ENCODE measurements at places on chromosomes 7 and 10. TPM values are rescaled to one million over a fixed set of nuclear protein-coding genes. Genes with fewer than 3 reads are reported as not detected.
A peak's percentile ranks its signal among the peaks of the same experiment; 100 is the strongest.

DNA sequence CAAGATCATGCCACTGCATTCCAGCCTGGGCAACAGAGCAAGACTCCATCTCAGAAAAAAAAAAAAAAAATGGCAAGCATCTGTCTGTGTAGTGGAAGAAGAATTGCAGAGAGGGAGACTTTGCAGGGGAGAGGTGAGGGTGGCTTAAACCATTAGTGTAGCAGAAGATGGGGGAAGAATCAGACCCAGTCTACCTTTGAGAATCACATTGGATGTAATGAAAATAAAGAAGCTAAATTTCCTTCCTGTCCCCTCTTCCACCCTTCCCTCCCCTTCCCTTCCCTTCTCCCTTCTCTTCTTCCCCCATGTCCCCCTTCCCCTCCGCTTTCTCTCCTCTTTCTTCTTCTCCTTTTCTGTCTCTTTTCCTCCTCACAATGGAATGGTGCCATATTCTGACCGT, 180.8 kb upstream of the SVIL start:
- peaks cover 8% of the 10 kb centered on the region for H3K27me3 ChIP-seq
- no peak overlapping the region for H3K27ac ChIP-seq
- no peak for DNase-seq

DNA sequence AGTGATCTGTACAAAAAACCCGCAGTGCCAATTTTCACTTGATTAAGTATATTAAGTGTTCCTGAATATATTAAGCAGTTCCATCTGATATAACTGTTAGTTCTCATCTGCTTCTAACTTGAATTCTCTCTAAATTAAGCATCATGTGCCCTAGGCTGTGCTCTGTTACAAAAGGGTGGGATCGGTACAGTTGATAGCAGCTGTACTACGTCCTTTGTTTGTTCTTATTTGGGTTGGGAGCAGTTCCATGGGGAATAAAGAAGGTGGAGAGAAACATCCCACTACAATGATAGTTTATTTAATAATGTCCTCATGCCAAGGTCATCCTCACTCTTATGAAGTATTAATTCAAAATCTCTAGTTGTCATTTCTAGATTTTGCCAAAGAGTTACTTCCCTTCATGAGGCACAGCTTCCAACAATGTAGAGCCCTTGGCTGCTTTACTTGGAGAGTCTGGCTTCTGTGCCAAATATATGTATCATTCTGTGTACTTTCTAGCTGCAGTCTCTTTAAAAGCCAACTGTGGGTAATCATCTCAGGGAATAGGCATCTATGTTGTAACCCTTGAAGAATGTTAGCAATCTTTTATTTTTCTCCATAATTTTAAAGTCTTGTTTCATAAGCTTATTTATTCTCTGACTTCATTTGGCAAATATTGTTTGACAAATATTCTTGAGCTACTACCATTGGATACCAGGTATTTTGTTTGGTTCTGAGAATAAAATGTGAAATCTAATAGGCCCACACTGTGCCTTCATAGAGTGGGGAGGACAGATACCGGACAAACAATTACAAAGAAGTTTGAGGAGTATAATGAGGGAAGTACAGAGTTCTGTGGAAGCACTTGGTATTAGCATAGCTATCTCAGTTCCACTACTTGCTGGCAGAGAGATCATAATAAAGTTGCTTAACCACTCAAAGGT, 22.4 kb upstream of the AHR start:
- no peak overlapping the region for H3K27ac ChIP-seq
- no peak overlapping the region for H3K4me3 ChIP-seq
- H3K36me3 ChIP-seq: peaks cover 13% of the 10 kb centered on the region

DNA sequence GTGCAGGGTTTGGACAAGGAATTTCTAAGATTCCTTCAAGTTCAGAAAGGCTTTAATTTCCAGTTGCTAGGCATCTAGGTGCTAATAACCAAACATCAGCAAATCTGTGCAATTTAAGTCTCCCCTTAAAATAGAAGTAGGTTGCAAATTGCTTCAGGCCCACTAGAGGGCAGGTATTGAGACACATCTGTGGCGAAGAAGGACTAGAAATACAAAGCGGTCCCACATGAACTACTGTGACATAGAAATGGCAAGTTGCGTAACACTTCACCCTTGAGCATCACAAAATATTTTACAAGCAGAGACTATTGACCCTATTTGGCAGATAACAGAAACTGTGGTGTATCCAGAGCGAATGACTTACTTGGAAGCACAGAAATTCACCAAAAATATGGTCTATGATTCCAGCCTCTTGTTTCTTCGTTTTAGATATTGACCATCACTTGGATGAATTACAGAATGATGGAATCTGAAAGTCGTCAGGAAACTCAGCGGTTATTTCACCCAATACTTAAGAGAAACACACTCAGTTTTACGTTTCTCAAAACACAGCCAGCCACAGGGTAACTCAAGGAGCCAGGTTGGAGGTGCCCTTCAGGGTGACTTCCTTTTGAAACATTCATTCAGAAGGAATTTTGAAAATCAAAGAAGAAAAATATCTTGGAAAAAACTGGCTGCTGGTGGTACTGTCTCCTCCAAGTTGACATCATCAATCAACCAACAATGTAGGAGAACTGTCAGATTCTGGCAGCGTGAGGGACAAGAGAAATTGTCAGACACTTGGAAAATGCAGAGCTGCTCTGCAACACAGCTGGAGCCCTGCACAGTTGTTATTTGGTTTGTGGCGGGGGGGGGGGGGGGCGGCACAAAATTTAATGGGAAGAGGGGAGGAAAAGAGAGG, 256.3 kb upstream of the MINDY3 start:
- H3K4me3 ChIP-seq: no peak overlapping the region
- no peaks in the 10 kb centered on the region for H3K4me1 ChIP-seq
- no peaks in the 10 kb centered on the region for H3K27me3 ChIP-seq
- H3K27ac ChIP-seq: no peak overlapping the region
- no peak for DNase-seq

- peaks cover 47% of the 10 kb centered on the region for H3K4me1 ChIP-seq
- peak overlapping the region; percentile 96 for H3K4me3 ChIP-seq
- H3K36me3 ChIP-seq: peaks cover 48% of the 10 kb centered on the region
- peak; percentile 36 for DNase-seq
- no peaks in the 10 kb centered on the region for H3K27me3 ChIP-seq
- H3K27ac ChIP-seq: peak overlapping the region; percentile 98
These were observed 2.5 kb downstream of the TRIM8 start for GRCh38 chr10:102646610-102647442.

- H3K4me3 ChIP-seq: no peak overlapping the region
- no peaks in the 10 kb centered on the region for H3K36me3 ChIP-seq
- no peak overlapping the region for H3K27ac ChIP-seq
- no peak for DNase-seq
These were observed 164.3 kb upstream of the AKR1E2 start for GRCh38 chr10:4661511-4662255.

DNA sequence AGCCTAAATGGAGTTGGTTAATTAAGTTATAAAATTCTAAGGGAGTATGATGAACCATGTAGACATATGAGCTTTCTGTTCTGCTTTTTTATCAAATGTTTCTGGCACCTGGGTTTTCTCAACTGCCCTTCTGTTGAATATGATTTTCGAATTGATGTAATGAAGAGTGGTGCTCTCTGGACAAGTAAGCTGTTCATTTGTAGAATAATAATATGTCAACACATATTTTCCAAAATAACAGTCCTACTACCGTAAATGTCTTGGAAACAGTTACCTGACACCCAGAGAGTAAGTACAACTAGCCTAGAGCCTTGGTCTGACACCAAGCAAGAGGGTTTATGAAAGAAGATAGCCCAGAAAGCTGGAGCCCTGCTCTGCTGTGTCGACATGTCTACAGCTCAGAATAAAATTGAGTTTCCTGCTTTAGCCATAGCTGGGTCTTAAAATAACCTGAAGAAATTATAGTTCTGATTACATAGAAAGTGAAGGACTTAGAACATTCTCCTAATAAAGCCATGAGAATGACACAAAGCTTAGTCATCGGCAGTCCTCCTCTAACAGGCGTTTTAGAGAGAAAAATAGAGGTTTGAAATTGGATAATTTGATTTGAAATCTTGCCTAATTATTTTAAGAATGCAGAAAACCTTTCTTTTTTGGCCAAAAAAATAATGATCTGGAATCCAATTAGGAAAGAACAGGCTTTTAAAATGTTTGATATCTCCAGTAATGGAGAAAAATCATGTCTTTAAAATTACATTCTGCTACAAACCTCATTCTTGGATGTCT, 25.1 kb downstream of the HDAC9 start:
- no peaks in the 10 kb centered on the region for H3K4me1 ChIP-seq
- no peaks in the 10 kb centered on the region for H3K27me3 ChIP-seq
- H3K36me3 ChIP-seq: no peaks in the 10 kb centered on the region
- no peak overlapping the region for H3K4me3 ChIP-seq
- no peak for DNase-seq

DNA sequence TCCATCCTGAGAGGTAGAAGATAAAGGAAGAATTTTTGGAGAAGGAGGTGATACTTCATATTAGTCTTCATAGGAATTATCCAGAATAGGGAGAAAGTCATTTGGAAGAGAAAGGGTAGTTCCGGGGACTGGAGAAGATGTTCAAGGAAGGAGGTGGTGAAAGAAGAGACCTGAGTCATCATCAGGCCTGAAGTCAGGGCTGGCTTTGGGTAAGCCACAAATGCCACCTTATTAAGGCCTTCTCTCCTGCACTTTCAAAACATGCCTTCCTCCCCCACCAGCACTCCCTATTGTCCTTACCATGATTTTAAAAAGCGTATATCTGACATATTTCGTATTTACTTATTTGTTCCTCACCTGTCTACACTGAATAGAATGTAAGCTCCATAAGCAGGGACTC, 112.2 kb upstream of the LRGUK start:
- H3K27ac ChIP-seq: no peak overlapping the region
- no peak for DNase-seq
- H3K4me3 ChIP-seq: no peak overlapping the region
- H3K36me3 ChIP-seq: no peaks in the 10 kb centered on the region

GRCh38 chr10:21675157-21675796, 141.2 kb downstream of the MLLT10 start:
- no peak overlapping the region for H3K27ac ChIP-seq
- H3K4me3 ChIP-seq: no peak overlapping the region
- H3K27me3 ChIP-seq: no peaks in the 10 kb centered on the region
- peaks cover 18% of the 10 kb centered on the region for H3K36me3 ChIP-seq
- no peak for DNase-seq

- H3K27ac ChIP-seq: no peak overlapping the region
- H3K4me3 ChIP-seq: no peak overlapping the region
- H3K27me3 ChIP-seq: no peaks in the 10 kb centered on the region
- no peak for DNase-seq
These were observed 12.5 kb downstream of the STN1 start for GRCh38 chr10:103905441-103905840.

DNA sequence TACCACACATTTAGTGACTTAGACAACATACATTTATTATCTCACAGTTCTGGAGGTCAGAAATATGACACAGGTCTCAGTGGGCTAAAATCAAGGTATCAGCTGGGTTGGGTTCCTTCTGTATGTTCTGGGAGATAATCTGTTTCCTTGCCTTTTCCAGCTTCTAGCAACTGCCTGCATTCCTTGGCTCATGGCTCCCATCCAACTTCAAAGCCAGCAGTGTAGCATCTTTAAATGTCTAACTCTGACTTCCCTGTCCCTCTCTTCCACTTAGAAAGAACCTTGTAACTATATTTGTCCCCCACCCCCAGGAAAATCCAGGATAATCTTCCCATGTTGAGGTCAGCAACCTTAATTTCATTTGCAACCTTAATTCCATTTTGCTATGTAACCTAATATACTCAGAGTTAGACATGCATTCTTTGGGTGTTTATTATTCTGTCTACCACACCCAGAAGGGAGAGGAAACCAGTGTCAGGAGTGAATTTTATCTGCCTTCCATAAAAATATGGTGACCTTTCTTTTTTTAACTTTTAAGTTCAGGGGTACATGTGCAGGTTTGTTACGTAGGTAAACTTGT, 57.3 kb upstream of the SMIM30 start:
- no peak overlapping the region for H3K27ac ChIP-seq
- H3K36me3 ChIP-seq: no peaks in the 10 kb centered on the region
- H3K4me1 ChIP-seq: no peaks in the 10 kb centered on the region
- H3K4me3 ChIP-seq: no peak overlapping the region
- DNase-seq: no peak
- H3K27me3 ChIP-seq: peaks cover 6% of the 10 kb centered on the region

DNA sequence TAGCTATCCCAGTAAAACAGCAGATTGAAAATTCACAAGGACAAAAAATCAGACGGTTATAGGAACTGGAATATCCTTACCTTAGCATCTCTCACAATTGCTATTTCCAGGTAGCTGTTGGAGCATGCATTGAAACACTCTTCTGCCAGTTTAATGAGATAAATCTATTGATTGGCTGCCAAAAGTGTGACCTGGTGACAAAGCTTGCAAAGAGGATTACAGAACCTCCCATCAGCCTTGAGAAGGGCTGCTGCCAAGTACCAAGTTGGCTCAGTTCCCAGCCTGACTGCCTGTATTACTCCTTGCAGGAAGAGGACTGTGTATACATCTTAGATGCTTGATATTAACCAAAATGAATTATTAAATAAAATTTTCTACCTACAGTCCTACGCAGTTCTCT, 5.1 kb downstream of the PRLHR start:
- no peaks in the 10 kb centered on the region for H3K36me3 ChIP-seq
- no peak overlapping the region for H3K4me3 ChIP-seq
- no peak overlapping the region for H3K27ac ChIP-seq

DNA sequence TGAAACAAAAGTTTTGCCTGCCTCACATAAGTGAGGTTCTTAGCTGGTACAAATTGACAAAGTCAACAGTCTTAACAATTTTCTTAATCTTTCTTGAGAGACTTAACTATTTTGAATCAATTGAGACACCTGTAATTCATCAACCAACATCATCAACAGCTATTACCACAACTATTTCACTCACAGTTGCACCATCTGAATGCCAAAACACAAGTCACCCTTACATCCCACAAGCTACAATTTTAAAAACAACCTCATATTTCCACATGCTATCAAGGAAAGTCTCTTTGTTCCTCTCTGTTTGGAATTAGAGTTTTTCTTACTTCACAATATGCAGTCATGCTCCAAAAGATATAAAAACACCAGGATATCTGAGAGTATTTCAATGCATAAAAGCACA, 4.9 kb downstream of the SMURF1 start:
- H3K27ac ChIP-seq: no peak overlapping the region
- H3K27me3 ChIP-seq: no peaks in the 10 kb centered on the region
- peaks cover 32% of the 10 kb centered on the region for H3K4me1 ChIP-seq
- no peak for DNase-seq

DNA sequence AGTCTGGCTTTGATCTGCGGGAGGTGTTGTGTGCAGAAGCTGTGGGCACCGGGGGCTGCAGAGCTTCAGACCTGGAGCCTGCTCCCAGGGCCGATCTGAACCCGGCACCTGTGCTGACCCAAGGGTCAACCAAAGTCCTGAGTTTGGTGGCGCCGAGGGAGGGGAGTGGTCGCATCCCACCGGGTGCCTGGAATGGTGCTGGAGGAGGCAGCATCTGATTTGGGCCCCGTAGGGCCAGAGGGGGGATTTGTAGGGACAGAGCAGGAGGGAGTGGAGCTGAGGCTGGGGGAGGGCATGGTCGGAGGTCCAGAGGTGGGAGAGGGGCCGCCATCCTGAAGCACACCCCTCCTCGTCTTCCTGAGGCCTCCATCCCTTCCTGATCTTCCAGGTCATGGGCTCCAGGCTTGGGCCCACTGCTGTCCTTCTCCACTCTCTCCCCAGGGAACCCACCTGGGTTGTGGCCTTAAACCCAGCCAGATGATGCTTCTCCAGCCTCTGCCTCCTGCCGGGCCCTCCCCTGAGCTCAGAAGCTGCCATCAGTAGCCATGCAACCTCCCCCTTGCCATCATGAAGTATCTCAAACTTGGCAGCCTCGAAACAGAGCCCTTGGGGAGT, 112.9 kb downstream of the LHPP start:
- no peaks in the 10 kb centered on the region for H3K27me3 ChIP-seq
- H3K36me3 ChIP-seq: no peaks in the 10 kb centered on the region
- no peak overlapping the region for H3K4me3 ChIP-seq
- no peaks in the 10 kb centered on the region for H3K4me1 ChIP-seq
- no peak for DNase-seq

The MRLN gene
- total RNA-seq: not detected

The AP3M1 gene
- 46.9 TPM for total RNA-seq
